Left ventricle myocardium inferior (tissue), 1 donor: ENCODE measurements at places on chromosomes 16 and 17.

- DNase-seq: no peak
Measured at GRCh38 chr17:61354895-61355874, 44.5 kb upstream of the TBX2 start.

DNA sequence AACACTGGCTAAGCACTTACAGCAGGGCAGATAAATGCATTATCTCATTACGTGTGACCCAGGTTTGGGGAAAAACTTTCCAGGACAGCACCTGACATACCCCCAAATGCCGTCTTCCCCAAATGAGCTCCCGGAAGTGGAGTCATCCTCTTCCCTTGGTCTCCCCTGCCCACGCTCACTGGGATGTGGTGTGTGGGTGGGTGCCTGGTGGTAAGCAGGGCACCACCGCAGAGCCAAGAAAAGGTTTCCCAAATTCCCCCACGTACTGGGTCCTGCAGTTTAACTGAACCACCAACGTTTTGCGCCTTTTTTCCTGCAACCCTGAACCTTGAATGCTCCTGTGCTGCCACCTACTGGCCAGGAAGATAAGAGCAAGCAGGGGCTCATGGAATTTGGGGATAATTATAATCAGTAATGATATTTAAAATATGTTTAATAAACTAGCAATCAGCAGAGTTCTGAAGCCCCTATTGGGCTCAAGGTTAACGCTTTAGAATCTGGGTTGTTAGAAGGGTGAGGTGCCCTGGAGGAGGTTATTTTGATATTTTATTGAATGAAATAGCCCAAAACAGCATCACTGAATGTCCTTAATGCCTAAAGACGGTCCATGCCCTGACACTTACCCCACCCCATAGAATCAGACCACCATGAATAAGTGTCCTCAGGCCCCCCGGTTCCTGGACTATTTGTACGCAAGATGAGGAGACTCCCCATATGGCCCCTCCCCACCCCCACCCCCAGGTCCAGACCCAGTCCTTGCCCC lies 8.0 kb downstream of the SPPL2C start:
- DNase-seq: no peak

DNA sequence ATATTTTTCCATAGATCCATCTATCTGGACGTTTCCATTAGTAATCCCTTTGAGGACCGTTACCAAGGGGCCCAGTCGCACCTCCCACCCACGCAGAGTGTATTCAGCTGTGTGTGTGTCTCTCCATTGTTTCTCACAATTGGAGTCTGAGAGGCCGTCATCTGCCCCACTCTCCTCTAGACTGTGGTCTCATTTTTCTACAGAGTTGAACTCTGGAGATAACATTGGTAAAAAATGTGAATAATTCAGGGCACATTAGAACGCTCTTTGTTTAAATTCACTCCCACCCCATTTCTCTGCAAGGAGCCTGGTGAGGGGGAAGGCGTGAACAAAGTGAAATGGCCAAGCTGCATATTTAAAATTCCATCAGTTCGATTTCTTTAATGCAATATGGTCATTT lies 333.1 kb upstream of the MAF start:
- DNase-seq: no peak

DNA sequence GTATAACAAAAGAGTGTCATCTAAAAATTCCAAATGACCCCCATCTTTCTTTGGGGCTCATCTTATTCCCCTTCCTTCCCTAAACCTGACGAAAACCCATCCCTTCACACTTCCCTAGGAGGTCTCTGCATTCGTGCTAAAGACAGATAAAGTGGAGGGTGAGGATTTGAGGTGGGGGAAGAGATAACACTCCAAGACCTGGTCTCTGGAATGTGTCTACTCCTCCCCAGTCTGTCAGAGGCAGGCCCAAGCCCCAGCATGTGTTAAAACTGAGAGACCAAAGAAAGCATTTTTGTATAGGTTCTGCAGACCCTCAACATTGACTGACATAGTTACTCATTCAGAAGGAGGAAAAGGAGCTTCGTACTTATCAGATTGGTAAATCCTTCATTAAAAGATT lies 11.0 kb upstream of the LHX1 start:
- DNase-seq: no peak

- no peak for DNase-seq
Measured at GRCh38 chr17:57808882-57809281, 41.0 kb downstream of the MRPS23 start.

DNA sequence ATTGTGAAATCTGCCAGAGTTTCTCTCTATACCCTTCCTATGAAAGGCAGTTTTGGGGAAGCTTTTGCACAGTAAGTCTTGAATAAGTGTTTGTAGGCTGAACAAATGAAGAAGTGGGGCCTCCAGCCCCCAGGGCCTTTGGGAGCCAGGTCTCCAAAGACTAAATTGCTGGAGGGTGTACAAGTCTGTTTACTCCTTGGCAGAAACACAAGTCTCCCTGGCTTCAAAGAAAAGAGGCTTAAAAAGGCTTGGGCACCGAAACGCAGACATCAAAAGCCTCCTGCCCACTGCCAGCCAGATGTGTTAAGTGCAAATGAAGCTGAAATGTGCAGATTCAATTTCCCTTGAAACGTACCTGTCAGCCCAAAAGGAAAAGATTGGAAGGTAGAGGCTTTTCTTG lies 146.3 kb downstream of the TMEM132E start:
- no peak for DNase-seq

DNA sequence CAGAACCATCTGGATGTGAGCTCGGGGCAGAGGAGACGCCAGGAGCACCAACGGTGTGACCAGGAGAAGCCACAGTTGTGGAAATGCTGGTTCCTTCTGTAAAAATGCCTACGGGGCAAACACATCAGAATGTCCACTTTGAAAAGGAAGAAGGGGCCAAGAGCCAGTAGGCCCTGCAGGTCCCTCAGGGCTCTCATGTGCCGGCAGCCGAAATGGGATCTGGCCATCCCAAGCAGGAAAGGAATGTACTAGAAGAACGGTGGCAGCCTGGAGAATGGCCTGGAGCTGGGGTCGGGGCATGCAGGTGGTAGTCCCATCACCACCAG lies 162.1 kb upstream of the PLCG2 start:
- DNase-seq: no peak

DNA sequence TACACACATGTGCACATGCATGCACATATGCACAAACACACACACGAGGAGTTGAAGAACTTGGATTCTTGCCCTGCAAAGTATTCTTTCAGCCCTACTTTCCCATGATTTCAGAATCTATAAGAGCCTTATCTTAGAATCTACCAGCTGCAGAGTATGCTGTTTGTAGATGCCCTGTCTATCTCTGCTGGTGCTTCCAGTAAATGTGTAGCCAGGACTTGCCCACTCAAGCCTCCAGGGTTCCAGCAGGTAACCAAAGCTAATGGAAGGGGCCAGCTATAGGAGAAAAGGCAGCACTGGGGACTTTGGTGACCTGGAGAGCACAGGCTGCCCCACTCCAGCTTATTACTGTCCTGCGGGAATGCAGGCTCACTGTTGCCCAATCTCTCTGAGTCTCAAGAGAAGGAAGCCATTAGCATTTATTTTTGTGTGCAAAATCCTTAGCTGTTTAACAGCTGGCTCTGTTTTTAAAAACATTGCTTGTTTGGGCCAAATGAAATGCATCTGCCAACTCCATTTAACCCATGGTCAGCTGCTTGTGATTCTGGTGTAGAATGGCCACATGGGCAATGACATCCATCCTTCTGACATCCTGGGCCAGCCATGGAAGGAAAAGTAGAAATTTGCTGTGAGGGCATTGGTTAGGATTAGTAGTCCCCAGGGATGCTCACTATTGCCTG lies 28.6 kb upstream of the XYLT1 start:
- DNase-seq: no peak

GRCh38 chr16:66263168-66263972 lies 103.1 kb upstream of the CDH5 start:
- DNase-seq: no peak

- DNase-seq: no peak
Measured at GRCh38 chr17:48283411-48283810, 146.6 kb downstream of the SKAP1 start.

DNA sequence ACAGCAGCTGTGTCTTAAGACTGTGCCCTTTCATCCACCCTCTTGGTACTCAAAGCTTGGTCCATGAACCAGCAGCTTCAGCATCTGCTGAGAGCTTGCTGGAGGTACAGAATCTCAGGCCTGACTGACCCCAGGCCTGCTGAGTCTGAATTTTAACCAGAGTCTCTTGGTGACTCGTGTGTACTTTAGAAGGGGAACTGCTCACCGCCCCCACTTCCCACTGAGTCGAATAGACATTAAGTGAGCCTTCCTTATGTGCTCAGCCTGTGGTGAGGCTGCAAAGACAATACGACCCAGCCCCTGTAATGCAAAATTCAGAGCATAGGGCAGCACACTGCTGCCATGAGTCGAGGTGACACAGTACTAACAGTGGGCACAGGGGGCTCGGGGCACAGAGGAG lies 662.8 kb downstream of the WWOX start:
- no peak for DNase-seq

DNA sequence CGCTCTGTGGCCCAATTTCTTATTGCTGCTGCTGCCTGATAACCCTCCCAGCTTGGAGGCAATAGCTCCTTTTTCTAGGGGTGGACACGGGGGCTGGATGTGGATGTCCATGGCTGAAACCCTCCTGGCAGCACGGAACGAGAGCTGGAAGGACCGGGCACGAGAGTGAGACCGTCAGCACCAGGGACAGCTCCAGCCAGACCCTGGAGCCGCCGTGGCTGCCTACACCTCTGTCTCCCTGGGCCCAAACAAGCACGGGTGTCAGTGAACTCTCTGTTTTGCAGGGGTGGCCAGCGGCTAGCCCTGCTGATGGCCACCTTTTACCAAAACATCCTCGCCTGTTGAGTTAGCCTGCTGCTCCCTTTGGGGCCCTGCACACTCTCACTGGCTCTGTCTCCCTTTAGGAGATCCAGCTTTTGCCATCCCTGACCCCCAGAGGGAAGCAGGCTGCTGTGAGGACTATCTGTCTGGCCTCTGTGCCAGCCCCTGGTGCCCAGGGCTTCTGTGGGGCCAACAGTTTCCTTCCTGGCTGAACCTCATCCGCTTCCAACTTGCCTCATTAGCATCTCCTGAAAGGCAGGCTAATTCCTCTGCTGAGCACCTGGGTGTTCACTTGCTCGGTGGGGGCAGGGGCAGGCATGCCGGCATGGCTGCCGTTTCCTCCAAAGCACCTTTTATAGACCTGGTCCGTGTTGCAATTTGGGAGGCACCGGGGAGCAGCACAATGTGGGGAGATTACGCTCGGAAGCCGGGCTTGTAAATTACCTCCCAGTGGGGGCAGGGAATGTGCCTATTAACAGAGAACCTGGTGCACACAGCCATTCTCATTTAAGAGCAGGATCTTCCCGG lies 118.1 kb downstream of the ENGASE start:
- peak; percentile 29 for DNase-seq

DNA sequence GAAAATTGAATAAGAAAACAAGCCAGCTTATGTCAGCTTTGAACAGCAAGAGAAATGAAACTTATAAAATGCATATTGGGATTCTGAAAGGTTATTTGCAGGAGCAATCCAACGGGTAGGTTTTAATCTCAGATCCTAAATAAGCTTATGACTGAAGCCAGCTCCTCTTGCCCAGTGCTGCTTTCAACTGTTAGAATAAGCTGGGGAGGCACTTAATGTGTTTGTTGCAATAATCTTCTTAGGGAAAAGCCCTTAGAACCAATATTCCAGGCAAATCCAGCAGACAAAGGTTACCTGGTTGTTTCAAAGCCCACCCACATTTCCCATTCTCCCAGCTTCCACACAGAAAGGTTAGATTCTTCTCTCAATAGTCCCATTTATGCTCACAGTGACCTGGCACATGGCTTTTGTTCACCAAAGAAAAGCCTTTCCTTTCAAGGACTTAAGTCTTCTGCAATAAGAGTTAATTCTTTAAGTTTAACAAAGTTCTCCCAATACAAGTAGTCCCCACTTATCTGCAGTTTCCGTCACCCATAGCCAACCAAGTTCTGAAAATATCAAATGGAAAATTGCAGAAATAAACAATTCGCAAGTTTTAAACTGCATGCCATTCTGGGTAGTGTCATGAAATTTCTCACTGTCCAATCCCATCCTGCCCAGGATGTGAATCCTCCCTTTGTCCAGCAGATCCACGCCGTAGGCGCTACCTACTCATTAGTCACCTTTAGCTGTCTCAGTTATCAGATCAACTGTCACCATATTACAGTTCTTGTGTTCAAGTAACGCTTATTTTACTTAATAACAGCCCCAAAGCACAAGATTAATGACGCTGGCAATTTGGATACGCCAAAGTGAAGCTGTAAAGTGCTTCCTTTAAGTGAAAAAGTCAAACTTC lies 5.9 kb downstream of the TEX2 start:
- DNase-seq: no peak

GRCh38 chr17:63826468-63827001 lies 696 bp upstream of the PSMC5 start:
- peak; percentile 27 for DNase-seq

GRCh38 chr17:33112763-33113162 lies 121.1 kb downstream of the SPACA3 start:
- DNase-seq: no peak

GRCh38 chr16:50326835-50327465 lies 41.8 kb downstream of the BRD7 start:
- no peak for DNase-seq

- no peak for DNase-seq
Measured at GRCh38 chr17:30840771-30841170, 9.0 kb downstream of the ATAD5 start.

- DNase-seq: no peak
Measured at GRCh38 chr17:14061666-14062560, 7.4 kb upstream of the COX10 start.

DNA sequence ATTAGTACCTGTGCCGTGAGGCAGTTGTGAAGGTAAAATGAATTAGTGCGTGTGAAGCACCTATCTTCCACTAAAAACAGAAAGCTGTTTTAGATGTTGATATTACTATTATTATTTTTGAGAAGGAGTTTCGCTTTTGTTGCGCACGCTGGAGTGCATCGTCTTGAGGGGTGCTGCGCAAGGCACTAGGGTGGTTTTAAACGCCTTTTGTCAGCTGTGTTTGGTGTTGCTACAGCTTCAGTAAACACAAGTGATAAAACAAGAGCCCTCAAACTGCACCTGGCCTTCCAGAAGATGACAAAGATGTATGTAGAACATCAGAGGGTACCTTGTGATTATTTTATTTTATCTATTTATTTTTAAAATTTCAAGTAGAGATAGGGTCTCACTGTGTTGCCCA lies 38.2 kb downstream of the PLCG2 start:
- DNase-seq: no peak

DNA sequence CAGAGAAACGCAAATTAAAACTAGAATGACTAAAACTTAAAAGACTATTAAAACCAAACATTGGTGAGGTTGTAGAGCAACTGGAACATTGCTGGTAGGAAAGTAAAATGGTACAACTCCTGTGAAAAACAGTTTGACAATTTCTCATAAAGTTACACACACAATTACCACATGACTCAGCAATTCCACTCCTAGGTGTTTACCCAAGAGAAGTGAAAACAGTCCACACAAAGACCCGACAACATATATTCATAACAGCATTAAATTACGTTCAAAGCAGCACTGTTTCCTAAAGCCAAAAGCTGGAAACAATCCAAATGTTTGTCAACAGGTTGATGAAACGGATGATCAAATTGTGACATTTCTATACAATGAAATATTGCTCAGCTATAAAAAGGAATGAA lies 26.5 kb upstream of the ALOX12 start:
- DNase-seq: no peak
